Stimulated activated CD8-positive, alpha-beta memory T cell treated with anti-CD3 and anti-CD28 coated beads, Interleukin-7, amount 100 ng/mL, for 24 hours (primary cell): ENCODE measurements at places on chromosomes 2 and 18.

DNA sequence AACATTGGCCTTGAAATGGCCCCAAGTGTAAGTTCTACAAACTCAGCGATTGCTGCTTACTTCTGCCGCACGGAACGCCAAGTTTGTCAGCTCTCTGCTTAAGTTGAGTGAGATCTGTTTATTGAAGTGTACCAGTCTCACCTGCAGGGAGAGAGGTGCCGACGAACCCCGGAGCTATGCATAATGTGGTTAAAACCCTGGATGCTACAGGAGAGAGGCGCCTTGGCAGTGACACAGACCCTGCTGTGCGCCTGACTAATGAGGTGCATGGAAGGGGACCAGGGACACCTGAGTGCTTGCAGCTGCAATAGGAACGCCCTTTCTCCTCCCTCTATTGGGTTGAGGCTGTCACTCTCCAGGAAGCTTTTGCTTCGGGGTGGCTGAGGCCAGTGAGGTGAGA, 979 bp downstream of the SLC9A2 start:
- no peak for DNase-seq

- DNase-seq, result no peak
These were observed 98.5 kb downstream of the SMAD7 start for GRCh38 chr18:48852292-48852691.

GRCh38 chr18:8957731-8958130, 144.8 kb upstream of the NDUFV2 start:
- no peak for DNase-seq

DNA sequence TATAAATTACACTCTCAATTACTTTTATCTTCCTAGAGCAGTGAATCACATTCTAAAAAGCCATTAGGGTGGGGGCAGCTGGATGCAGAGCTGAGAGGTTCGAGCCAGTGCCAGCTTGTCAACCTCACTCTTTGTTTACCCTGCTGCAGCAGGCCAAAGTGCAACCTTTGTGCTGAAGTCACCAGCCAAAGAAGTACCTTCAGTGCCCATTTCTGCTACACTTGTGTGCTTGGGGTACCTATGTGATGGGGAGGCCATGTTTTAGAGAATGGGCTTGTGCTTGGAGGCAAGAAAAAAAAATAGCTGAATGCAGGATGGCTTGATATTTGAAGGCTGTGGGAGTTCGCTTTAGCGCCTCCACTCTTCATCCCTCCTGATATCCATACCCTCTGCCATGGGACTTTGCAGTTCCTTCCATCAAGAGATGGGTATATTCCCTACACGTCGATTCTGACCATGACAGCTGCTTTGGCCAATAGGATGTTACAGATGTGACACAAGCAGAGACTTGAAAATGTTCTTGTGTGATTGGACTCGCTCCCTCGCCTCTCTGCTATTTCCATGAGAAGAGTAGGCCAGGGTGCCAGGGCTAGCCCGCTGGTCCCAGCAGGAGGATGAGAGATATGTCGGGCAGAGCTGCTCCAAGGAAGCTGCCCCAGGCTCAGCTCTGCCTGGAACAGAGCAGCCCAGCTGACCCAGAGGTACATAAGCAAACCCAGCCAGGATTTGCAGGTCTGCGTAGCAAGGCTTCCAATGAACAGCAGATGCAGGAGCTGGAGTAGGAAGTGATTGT, 12.7 kb upstream of the FZD5 start:
- no peak for DNase-seq

GRCh38 chr2:9844036-9844483, 786 bp downstream of the TAF1B start:
- no peak for DNase-seq

DNA sequence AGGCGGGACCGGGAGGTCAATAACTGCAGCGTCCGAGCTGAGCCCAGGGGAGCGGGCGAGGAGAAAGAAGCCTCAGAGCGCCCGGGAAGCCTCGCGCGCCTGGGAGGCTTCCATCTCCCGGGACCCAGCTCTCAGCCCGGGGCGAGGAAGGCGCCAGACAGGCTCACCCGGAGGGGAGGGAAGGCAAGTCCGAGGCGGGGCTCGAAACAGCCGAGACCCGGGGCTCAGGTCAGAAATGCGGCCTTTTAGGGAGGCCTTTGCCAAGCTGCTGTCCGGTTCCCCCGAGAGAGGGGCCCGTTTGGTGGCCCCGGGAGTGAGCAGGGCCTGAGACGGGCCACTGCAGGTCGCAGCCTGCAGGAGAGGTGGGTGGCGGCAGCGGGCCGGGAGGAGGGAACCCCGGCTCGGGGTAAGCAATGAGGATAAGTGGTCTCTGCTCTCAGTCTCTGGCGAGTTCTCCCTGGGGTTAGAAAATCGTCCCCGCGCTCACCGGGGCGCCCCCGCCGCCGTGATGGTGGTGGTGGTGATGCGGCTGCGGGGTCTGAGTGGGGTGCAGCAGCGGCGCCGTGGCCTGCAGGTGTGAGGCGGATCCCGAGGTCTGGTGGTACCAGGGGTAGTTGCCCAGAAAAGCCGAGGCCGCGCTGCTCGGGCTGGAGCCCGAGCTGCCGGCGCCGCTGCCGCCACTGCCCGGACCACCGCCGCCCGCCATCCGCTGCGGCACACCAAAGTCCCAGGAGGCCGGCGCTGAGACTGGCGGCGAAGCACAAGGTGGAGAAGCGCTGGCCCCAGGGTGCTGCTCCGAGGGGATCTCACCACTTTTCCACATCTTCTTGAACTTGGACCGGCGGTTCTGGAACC, 2.4 kb downstream of the DLX2 start:
- DNase-seq, result no peak

DNA sequence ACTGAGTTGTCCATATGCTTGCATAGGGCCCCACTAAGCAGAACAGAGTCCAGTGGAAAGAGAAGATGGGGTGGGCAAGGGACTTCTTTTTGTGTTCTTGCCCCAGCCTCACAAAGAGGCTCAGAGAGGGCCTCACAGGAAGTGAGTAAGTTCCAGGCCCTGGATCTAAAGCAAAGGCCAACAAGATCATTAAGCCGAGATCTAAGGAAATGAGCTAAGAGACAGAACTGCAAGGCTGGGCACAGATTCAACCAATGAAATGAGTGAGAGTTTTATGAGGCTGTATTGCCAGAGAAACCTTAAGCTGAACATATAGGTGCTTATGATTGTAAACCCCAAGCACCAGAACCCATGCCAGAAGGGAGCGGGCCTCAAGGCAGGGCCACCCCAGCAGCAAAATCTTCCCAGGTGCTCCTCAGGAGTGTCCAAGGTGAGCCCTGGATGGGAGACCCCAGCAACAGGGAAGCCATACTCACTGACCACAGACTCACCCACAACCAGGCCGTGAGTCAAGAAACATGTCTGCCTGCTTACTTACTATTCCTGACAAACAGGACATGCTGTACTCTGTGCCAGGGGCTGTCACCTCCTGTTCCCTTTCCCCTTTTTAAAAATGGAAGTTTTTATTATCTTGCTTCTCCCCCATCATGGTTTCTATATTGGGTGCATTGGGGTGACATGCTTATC, 40.2 kb downstream of the SLC14A1 start:
- no peak for DNase-seq

- no peak for DNase-seq
These were observed 1.5 kb downstream of the KANSL3 start for GRCh38 chr2:96636551-96637171.

DNA sequence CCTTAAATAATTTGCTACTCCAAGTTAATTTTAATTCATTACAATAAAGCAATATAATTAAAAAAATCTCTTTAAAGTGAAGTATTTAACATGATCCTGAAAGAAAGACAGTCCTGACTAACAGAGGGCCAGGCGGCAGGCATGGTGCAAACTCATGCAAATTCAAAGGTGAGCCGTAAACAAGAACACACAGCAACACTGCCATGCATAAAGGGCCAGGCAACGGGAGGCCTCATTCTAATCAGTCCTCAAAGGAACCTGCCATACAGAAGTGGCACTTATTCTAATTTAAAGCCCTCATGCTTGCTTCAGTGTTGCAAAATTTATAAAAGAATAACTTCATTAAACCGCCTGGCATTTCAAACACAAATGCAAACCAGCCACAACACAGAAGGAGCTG, 277.0 kb downstream of the ZNF521 start:
- no peak for DNase-seq

- DNase-seq, result no peak
These were observed 24.3 kb downstream of the GALNT1 start for GRCh38 chr18:35605686-35606417.

DNA sequence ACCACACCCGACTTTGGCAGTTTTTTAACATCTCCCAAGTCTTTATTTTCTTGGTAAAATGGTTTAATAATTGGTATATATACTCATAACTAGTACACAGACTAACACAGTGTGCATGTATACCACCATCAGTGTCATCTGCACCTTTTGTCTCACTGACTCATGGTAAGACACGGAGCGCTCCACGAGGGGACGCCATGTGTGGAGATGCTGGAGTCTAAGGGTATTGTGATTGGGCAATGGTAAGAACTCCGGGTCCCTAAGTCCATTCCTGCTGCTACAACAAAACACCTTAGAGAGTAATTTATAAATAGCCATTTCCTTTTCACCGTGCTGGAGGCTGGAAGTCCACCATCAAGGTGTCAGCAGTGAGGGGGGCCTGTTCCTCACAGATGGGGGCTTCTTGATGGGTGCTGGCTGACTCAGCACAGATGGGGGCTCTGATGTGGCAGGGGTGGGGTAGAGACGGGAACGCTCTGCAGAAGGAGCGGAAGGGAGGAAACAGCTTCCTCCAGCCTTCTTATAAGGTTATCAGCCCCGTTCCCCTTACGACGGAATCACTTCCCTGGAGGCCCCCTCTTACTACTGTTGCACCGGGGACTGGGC, 42.0 kb upstream of the EDAR start:
- no peak for DNase-seq

- DNase-seq, result no peak
These were observed 618 bp upstream of the CHN1 start for GRCh38 chr2:175005733-175006264.
